Activated T-helper 1 cell treated with anti-CD3 and anti-CD28 coated beads, Interleukin-2, amount 50 U/mL, for 16 hours (primary cell): ENCODE measurements at places on chromosomes 13 and 19.

DNA sequence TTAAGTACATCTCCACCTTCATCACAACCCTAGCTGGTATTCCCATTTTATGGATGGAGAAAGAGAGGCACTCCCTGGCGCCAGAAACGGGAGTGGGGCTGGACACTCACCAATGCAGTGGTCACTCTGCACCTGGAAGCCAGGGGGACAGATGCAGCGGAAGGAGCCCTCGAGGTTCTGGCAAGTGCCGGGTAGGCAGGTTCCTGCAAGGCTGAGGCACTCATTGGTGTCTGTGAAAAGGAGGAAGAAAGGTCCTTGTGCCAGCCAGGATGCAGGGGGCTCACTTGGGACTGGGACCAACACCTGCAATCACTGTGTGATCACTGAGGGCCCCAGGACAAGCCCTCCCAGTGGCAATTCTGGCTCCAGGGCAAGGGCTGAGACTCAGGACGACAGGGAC lies 41.8 kb downstream of the CCL25 start:
- no peak for DNase-seq

- peak; percentile 59 for DNase-seq
These were observed at the start of gene ZNF844 for GRCh38 chr19:12064590-12065538. Gene ZNF844, plus strand, starts transcription at chr19:12064731. Its CDS starts 143 bp downstream, at chr19:12064874.

DNA sequence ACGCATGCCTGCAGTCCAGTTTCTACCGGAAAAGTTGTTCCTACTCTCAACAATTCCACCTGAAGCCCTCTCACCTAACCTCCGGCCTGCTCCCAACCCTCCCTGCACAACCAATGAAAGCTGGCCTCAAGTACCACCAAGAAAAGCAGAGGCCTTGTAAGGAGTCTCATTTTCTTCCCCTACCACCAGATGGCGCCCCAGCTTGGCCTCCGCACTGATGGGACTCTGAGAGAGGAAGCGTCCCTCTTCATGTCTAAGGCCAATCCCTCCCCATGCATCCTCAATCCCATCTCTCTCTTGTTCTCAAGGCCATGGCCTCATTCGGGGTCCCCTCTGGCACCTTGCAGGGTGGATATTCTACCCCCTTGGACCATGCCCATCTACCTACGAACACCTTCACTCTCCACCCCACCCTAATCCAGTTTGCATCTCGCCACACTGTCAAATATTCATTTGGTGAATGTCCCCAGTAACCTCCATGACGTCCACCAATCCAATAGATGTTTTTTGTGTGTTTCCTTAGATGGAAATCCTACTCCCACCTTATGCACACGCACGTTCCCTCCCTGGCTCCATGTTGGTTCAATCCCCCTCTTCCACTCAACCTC lies 412.8 kb downstream of the ZNF536 start:
- peak; percentile 26 for DNase-seq

DNA sequence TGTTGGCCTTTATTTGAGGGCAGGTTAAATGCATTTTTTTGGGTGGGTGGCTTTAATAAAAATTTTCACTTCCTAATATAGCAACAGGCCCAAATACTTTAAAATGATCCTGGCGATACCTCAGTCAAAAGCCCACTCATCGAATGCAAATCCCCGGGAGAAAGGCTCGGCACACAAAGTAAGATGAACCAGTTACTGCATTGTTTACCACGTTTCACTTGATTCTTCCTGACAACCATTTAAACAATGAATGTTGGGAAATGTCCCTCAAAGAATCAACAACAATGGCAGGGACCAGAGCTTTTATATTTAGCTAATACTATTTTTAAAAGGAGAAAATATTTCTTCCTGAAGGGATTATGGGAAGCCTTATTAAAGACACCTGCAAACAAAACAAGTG lies 187.7 kb downstream of the ABCC4 start:
- DNase-seq = no peak

DNA sequence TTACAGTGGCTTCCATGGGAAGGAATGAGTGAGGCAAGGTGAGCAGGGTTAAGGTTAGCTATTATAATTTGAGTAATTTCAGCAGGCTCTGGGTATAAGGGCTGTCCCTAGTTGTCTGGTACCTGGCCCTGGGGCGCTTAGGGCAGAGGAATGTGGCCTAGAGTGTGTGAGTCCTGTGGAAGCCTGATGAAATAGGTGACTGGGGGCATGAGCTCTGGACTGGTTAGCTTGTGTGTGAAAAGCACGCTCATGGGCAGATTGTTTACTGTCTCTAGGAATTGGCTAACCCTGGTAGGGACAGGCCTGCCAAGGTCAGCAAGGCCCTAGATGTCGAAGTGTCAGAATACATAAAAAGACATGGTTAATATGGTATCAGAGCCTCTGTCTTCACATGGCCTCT lies 42.5 kb downstream of the SPRYD7 start:
- DNase-seq = no peak
